ENCODE measurements at places on chromosomes 2 and 18.

GRCh38 chr2:191048073-191048472, 34.1 kb upstream of the STAT1 start:
- DNase-seq = no peak

DNA sequence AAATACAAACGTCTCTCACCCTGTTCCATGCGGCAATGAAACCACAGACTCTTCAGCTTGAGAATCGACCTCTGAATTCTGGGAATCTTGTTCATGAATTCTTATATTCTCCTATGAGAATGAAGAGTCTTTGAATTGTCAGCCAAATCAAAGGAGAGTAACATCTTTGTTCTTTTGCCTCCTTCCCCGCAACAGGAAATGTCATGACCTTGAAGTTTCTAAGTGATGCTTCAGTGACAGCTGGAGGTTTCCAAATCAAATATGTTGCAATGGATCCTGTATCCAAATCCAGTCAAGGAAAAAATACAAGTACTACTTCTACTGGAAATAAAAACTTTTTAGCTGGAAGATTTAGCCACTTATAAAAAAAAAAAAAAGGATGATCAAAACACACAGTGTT, 21.8 kb downstream of the TNFAIP6 start:
- no peak for DNase-seq

GRCh38 chr2:171811245-171811628, 82.8 kb downstream of the SLC25A12 start:
- no peak for DNase-seq

GRCh38 chr2:190221429-190221828, 98.2 kb downstream of the HIBCH start:
- no peak for DNase-seq

GRCh38 chr2:154591294-154591820, 107.1 kb upstream of the KCNJ3 start:
- DNase-seq = no peak

DNA sequence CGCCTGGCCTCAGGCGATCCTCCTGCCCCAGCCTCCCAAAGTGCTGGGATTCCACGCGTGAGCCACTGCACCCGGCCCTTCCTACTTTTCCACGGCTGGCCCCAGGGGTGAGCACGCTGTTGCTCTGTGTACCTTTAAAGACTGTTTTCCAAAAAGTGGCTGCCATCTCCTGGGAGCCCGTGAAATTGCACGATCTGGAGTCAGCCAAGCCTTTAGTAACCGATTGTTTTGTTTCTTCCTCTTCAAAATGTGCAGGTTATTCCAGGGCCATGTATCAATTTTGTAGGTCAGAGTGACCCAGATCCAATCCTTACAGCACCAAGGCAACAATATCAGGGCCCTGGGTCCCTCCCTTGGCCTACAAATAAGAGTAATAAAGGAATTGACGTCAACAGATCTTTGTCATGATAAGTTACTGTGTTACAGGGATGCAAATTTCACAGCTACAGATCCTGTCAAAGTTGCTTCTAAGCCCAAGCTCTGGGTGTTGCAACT, 135.6 kb upstream of the ZNF236 start:
- no peak for DNase-seq

DNA sequence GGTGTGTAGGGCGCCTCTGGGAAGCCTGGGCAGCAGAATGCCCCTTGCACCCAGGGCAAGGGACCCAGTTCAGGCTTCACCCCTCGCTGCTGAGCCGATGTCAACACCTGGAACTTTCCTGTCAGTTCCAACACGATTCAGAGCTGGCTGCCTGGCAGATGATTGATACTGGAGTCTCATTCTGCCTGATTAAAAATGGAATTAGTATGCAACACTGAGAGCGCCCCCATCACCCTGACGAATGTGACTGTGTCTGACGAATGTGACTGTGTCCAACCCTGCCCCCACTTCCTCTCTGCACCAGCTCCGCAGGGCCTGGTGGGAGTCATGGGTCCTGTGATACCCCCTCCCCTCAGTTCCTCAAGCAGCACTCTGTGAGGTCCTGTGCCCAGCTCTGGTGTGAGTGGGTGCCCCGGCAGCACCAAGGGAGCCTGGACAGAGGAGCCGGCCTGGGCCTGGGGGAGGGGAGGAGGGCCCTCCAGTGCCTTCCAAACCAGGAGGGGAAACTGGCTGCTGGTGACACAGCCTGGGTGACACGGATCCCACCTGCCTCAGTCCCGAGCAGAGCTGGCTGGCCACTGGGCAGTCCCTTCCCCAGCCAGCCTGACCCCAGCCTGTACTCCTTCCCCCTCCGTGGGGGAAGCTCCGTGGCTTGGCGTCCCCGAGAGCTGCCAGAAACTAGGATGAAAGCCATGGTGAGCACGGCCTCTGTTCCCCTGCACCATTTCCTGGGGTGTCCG, 41.4 kb upstream of the ALPP start:
- no peak for DNase-seq

GRCh38 chr2:77387324-77387723, 134.9 kb downstream of the LRRTM4 start:
- DNase-seq = no peak

DNA sequence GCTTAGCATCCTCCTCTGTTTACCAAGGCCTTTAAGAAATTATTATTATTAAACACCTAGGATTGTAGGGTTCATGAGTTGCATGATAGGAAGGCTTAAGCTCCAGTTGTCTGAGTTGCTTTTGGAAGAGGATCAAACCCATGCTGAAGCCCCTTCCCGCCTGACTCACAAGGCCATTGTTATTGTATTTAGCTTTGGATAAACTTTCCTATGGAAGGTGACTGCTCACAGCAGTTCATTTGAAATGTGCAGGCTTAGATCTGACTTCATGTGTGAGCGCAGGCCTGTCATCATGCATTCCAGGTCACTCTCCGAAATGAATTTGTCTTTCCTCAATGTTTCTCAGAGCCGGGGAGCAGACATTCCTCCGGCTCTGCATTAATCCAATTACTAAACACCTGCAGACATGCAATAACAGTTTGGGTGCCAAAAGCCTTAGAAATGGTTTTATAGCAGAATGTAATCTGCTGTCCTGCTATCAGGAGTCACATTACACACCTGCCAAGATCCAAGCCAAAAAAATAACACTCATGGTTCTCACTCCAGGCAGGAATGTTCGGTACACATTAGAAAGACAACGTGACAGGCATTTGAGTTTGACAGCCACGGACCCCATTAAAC, 119.9 kb downstream of the OSR1 start:
- no peak for DNase-seq

GRCh38 chr2:179790235-179791217, 70.9 kb downstream of the ZNF385B start:
- no peak for DNase-seq

DNA sequence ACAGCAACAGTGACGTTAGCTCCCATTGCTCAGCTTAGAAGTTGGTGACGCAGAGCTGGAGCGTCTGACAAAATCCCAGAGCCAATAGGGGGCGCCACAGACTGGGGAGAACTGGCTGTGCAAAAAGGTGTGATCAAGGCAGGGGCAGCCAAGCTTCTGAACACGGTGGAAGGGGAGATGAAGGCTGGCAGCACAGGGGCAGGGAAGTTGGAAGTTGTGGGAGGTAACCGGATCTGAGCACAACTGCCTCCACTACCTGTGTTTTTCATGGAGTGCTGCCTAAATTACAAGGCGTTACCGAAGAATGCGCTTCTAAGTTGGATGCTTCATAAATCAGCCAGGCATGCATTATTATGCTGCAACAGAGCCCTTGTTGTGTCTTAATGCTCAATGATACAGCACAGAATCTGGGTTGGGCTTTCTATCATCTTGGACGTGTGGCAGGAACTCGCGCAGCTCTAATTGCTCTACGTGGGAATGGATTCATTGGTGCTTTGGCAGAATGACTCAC, 370.0 kb downstream of the SLC4A3 start:
- DNase-seq = no peak

DNA sequence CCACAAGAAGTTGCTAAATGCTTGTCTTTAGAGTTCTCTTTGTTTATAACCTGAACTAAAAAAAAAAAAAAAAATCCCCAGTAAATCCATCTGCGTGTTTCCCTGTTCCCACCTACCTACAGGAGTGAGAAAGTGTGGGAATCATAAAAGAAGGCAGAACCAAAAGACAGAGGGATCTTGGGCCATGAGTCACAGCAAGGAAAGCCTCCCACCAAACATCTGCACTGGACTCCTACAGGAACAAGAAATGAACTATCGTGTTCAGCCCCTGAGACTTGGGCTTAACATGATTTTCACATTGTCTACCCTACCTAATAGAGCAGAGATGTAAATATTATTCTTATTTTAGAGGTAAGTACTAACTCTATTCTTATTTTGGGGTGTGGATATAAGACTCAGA, 1761.2 kb upstream of the CELF4 start:
- DNase-seq = no peak

DNA sequence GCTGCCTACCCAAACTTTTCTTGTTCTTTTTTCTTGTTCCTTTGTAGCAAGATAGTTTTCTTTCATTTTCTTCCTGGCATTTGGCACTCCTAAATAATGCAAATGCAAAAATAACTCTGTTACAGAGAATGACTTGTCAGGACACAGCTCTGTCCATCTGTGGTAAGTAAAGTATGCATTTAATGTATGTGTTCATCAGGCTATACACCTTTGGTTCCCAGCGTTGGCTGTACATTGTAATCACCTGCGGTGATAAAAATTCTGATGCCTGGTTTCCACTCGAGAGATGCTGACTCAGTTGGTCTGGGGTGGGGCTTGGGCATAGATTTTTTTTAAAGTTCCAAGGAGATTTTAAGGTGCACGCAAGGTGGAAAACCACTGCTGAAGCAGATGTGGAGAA, at the start of gene SERPINB13:
Gene SERPINB13, plus strand, starts transcription at position 378 of the 400 bp plus-strand sequence. CDS start 1,325 bp downstream, outside the sequence.
- DNase-seq = no peak

- no peak for DNase-seq
Observed at GRCh38 chr18:11794195-11794594, 57.0 kb upstream of the CHMP1B start.

GRCh38 chr2:212723226-212723625, 184.6 kb upstream of the ERBB4 start:
- no peak for DNase-seq
